Body of pancreas (tissue), 4 donors: ENCODE measurements at places on chromosomes 12 and 14. TPM values are rescaled to one million over a fixed set of nuclear protein-coding genes. Genes with fewer than 3 reads are reported as not detected.

DNA sequence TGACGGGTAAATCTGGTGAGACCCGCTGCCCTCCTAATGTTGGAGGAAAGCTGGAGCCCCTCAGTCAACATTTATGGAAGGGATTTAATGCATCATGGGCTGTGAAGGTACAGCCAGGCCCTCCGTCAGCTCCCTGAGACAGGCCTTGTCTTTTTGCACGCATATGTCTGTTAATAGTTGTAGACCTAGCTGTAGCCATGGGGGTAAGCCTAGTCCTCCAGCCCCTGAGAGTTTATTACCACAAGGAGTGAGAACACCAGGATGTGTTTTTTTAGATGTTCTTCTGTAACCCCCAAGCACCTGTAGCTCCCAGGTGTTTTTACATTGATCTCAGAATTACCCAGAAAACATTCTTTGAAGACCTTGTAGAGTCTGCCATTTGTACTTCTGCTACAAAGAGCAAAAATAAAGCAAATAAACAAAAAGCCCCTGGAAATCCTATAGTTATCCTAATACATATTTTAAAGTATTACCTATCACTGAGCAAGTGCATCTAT is 25.5 kb downstream of the ETV6 start:
- no peaks in the 10 kb centered on the region for H3K27me3 ChIP-seq
- no peak overlapping the region for H3K4me3 ChIP-seq
- no peaks in the 10 kb centered on the region for H3K36me3 ChIP-seq
- H3K4me1 ChIP-seq = peaks cover 18% of the 10 kb centered on the region
- H3K27ac ChIP-seq = no peak overlapping the region
- no peak for DNase-seq

The SERPINA12 gene
- not detected for total RNA-seq

The TGM1 gene
- 2.9 TPM for total RNA-seq

The DHH gene
- not detected for total RNA-seq

The TRPV4 gene
- total RNA-seq = 5.2 TPM

- peak overlapping the region; percentile 87 for H3K27ac ChIP-seq
- H3K4me1 ChIP-seq = peaks cover 49% of the 10 kb centered on the region
- peak; percentile 29 for DNase-seq
- H3K27me3 ChIP-seq = no peaks in the 10 kb centered on the region
- peak overlapping the region; percentile 46 for H3K4me3 ChIP-seq
These were observed 717 bp downstream of the PKP2 start for GRCh38 chr12:32895688-32896431.

DNA sequence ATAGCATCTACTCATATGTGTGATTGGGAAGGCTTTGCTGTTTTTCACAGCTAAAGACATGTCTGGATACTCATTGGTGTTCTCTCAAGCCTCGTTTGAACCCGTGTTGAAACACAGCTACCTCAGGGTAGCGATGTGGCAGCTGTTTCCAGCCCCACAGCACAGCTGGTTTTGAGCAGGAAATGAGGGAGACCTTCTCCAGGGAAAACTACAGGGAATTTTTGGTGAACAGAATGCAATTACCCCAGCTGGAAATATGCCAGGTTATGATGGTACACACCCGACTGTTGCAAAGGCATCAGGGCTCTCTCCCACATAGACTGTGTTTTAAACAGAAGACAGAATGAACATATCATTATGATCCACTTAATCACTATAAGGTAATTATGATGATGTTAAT is 828.9 kb downstream of the VRK1 start:
- no peaks in the 10 kb centered on the region for H3K4me1 ChIP-seq
- H3K4me3 ChIP-seq = no peak overlapping the region
- no peak overlapping the region for H3K27ac ChIP-seq
- no peaks in the 10 kb centered on the region for H3K27me3 ChIP-seq
- H3K36me3 ChIP-seq = no peaks in the 10 kb centered on the region

The KRT2 gene
- not detected for total RNA-seq

DNA sequence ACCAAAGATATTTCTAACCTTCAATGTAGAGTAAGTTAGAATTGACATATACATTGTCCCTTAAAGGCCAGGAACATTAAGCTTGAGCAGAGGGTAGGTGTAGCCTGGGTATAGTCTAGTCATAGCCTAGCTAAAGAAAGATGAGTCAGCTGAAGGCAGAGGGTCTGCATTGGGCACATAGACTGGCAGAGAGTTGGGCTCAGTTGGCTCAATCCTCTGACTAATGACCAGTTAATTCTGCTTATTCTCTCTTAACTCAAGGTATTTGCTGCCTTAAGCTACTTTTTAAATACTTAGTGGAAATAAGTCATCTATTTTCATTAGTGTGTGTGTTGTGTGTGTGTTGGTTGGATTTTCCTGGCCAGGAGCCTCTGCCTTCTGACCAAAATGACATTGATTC is 467.1 kb downstream of the RAD51B start:
- no peaks in the 10 kb centered on the region for H3K4me1 ChIP-seq
- no peak for DNase-seq
- no peak overlapping the region for H3K4me3 ChIP-seq
- no peak overlapping the region for H3K27ac ChIP-seq

GRCh38 chr14:24710403-24711112 is 76.6 kb upstream of the GZMB start:
- no peaks in the 10 kb centered on the region for H3K27me3 ChIP-seq
- no peak overlapping the region for H3K4me3 ChIP-seq
- no peak overlapping the region for H3K27ac ChIP-seq
- no peaks in the 10 kb centered on the region for H3K4me1 ChIP-seq

The CAPZA3 gene
- total RNA-seq = not detected

- DNase-seq = no peak
- H3K4me1 ChIP-seq = no peaks in the 10 kb centered on the region
- no peak overlapping the region for H3K27ac ChIP-seq
- no peaks in the 10 kb centered on the region for H3K27me3 ChIP-seq
- no peak overlapping the region for H3K4me3 ChIP-seq
These were observed 1086.9 kb downstream of the TMEM121 start for GRCh38 chr14:106613256-106613655.

DNA sequence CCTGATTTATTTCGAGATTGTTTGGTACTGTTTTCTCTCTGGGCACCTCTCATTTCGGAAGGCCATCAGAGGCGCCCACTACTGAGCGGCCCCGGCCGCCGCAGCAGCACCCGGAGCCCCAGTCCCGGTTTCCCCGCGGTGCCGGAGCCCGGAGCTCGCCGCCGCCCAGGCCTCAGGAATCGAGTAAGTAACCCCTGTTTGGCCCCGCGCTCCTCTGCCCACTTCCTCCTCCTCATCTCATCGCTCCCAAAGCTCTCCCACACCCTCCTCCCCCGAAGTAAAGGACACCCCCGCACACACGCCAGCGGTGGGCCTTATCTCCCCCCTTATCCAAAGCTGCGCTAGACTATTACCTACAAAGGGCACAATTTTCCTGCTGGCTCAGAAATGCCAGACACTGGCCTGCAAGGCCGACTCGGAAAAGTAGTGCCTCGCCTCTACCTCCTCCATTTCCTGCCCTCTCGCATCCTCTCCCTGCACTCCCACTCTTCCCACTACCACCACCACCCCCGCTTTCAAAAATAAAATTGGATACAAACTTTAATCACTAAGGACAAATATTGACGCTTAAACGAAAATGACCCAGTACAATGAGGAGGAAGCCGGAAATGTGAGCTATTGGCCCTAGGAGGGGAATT is 637 bp upstream of the FOXG1 start:
- peaks cover 11% of the 10 kb centered on the region for H3K4me1 ChIP-seq
- no peak for DNase-seq
- H3K4me3 ChIP-seq = no peak overlapping the region

The MYO1H gene
- not detected for total RNA-seq

GRCh38 chr12:114945351-114945750 is 261.4 kb upstream of the TBX3 start:
- no peak overlapping the region for H3K4me3 ChIP-seq
- H3K4me1 ChIP-seq = no peaks in the 10 kb centered on the region
- no peaks in the 10 kb centered on the region for H3K36me3 ChIP-seq
- no peaks in the 10 kb centered on the region for H3K27me3 ChIP-seq

The AHSA1 gene
- 25.1 TPM for total RNA-seq

The RIMBP2 gene
- total RNA-seq = 7.3 TPM

- H3K4me1 ChIP-seq = peaks cover 22% of the 10 kb centered on the region
- H3K27me3 ChIP-seq = no peaks in the 10 kb centered on the region
- H3K36me3 ChIP-seq = no peaks in the 10 kb centered on the region
- H3K4me3 ChIP-seq = no peak overlapping the region
These were observed 109.7 kb upstream of the PRMT8 start for GRCh38 chr12:3381059-3382047.

DNA sequence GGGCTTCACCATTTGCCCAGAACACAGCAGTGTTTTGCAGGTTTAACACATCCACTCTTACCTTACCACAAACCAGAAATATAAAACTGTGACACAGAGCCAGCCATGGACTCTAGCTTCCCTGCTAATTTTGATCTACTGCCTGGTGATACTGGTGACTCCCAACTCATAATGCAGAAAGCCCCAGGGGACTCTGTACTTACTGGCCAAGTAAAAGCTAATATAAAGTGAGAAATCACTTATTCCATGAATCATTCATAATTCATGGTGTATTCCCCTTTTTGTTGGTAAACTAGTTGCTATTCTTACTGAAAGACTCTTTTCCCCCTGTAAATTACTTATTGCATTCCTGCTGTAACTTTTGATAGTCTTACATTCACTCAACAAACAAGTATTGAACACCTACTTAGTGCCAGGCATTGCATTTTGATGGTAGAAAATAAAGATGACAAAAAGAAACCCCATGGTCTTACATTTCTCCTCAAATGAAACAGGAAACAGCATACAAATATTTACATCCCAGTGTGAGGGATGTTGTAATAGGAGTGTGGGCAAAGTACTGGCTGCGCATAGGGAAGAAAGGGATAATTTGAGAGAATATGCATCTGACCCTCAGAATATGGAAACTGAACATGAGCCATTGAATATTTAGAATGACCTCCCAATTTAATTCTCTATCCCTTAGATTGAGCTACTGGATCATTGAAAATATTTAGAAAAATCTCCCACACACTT is 279.6 kb downstream of the PDZRN4 start:
- DNase-seq = no peak
- no peaks in the 10 kb centered on the region for H3K27me3 ChIP-seq
- no peaks in the 10 kb centered on the region for H3K36me3 ChIP-seq
- H3K4me3 ChIP-seq = no peak overlapping the region
- no peaks in the 10 kb centered on the region for H3K4me1 ChIP-seq

- H3K4me1 ChIP-seq = peaks cover 27% of the 10 kb centered on the region
- H3K36me3 ChIP-seq = no peaks in the 10 kb centered on the region
- DNase-seq = no peak
- H3K27ac ChIP-seq = peak overlapping the region; percentile 69
- H3K4me3 ChIP-seq = peak overlapping the region; percentile 46
- no peaks in the 10 kb centered on the region for H3K27me3 ChIP-seq
These were observed 24.7 kb upstream of the MAP1LC3B2 start for GRCh38 chr12:116534311-116535121.

DNA sequence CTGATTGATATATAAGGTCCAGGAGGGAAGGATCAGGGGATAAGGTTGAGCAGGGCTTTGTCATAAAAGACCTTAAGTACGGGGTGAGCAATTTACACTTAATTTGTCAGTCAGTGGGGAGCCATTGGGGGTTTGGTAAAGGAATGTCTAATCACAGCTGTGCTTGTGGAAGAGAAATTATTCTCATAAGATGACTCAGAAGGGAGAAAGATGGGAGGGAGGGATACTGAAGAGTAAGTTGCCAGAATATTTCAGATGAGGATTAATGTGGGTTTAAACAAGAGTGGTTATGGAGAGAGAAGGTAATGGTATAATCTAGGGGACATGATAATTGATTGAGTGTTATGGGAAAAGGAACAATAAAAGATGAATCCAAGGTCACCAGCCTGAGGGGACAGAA is 500.1 kb upstream of the CCDC196 start:
- no peaks in the 10 kb centered on the region for H3K4me1 ChIP-seq
- no peak overlapping the region for H3K27ac ChIP-seq
- H3K4me3 ChIP-seq = no peak overlapping the region
- H3K27me3 ChIP-seq = no peaks in the 10 kb centered on the region
- no peaks in the 10 kb centered on the region for H3K36me3 ChIP-seq

DNA sequence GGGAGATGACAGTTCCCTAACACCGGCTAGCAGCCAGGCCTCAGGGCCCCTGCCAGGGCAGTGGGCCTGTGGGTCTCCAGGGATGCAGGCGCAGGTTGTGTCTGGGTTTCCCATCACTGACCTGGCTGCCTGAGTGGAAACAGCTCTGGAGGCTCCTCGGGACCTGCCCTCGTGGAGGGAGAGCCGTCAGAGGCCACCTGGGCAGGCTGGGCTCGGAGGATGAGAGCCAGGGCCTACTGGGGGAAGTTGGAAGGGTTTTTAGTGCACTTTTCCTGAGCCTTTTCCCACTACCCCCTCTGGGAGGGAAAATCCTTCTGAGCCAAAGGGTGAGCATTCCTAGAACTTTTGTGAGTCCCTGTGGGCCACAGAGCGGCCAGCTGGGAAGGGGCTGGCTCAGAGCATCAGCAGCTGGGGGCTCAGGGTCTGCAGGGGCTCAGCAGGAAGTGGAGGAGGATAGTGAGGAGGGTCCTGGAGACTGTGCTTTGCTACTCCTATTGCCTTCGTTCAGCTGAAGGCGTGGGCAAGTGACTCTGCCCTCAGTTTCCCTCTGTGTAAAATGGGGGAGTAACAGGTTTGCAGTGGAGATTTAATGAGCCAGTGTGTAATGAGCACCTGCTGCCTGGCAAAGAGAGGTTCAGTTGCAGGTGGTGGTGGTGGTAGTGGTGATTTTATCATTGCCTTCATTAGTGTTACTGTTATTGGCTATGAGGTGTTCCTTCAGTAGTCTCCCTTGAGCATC is 1.8 kb downstream of the SH2B3 start:
- peak overlapping the region; percentile 40 for H3K27ac ChIP-seq
- DNase-seq = no peak
- H3K27me3 ChIP-seq = no peaks in the 10 kb centered on the region
- H3K4me3 ChIP-seq = no peak overlapping the region
